ENCODE measurements at places on chromosomes 5 and 9. TPM values are rescaled to one million over a fixed set of nuclear protein-coding genes. Genes with fewer than 3 reads are reported as not detected.

GRCh38 chr5:102999191-102999590 lies 120.7 kb downstream of the GIN1 start:
- no peaks in the 10 kb centered on the region for H3K4me1 ChIP-seq
- no peaks in the 10 kb centered on the region for H3K27me3 ChIP-seq
- H3K4me3 ChIP-seq: no peak overlapping the region
- H3K27ac ChIP-seq: no peak overlapping the region
- peaks cover 3% of the 10 kb centered on the region for H3K36me3 ChIP-seq

DNA sequence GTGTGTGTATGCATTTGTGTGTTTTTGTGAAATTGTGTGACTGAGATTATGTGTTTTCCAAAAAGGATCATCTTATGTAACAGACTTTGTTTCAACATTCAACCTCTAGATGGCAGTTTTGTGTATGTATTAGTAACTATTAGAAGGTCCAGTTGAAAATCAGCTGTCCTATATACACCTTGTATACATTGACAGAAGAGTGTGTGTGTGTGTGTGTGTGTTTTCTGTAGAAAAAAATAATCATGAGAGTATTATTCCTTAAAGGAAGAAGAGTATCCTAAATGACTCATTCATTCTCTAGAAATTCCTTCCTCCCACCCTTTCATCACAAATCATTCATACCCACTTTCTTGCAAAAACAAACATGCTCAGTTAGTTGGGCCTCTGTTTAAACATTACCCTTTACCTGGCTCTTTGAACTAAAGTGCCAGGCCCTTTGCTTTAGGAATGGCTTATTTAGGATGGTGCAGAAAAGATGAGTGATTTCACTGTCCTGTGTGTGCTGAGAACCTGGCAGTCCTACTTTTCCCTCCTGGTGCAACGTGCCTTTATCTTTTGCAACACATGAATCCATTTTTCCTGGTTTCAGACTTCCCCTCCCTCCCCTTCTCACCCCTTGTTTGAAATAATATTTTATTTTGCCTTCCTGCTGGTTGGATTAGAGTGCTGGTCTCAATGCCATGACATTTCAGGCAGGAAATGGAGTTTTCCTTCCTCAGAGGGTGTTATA lies 152.2 kb downstream of the ARHGAP26 start:
- H3K27ac ChIP-seq: no peak overlapping the region
- peaks cover 4% of the 10 kb centered on the region for H3K36me3 ChIP-seq
- H3K4me1 ChIP-seq: peaks cover 20% of the 10 kb centered on the region
- H3K27me3 ChIP-seq: no peaks in the 10 kb centered on the region
- H3K4me3 ChIP-seq: no peak overlapping the region
- DNase-seq: peak; percentile 56

DNA sequence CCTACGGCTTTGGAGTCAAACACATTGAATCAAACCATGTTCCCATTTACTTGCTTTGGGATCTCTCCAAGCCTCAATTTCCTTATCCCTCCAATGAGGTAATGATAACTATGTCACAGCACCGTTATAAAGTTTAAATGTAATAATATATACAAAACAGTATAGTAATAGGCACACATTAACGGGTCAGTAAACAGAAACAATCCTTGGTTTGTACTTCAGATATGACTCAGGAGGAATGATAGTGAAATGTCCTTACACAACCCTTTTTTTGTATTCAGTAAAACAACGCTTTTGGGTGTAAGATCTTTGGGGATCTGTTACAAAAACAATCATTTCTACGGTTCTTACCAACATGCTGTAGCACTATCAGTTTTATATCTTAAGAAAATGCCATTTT lies 178.5 kb upstream of the GNA14 start:
- H3K4me1 ChIP-seq: peaks cover 13% of the 10 kb centered on the region
- no peak for DNase-seq
- no peaks in the 10 kb centered on the region for H3K27me3 ChIP-seq
- H3K36me3 ChIP-seq: no peaks in the 10 kb centered on the region

DNA sequence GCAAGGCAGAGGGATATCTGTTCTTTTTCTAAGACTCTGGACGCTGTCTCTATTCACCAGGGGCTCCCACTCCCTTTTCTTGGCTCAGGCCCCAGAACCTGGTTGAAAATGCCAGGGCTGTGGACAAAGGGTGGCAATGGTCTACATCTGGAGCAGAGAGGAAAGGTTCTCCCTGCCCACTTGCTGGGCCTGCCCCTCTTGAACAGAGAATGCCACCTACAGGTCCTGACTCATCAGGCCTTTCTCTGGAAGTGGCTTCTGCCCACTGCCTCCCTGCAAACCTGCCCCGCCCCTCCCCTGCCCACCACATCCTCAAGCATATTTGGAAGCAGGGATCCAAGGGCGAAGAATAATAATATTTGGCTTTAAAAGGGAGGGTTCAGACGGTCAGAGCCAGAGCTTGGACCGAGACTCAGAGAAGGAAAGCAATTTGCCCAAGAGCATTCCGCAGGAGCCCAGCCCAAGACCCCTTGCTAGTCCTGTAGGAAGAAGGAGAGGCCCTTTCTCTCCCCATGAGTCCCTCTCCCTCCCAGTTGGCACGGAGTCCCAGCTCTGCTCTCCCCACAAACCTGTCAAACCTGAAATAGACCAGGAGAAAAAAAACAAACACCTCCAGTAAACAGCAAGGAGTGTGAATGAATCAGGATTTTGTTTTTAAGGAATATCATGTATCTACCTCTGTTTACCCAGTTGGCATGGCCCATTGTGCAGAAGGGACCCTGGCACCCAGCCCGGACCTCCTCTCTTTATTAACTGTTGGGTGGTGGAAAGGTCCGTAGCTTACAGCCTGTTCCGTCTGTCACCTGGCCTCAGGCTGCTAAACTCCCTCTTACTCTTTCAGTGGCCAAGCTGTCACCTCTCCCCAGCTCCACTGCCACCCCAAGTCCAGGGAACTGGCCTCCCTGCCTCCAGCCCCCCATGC lies 37.7 kb upstream of the STXBP1 start:
- DNase-seq: peak; percentile 84
- peaks cover 70% of the 10 kb centered on the region for H3K4me1 ChIP-seq
- no peak overlapping the region for H3K4me3 ChIP-seq

- H3K4me3 ChIP-seq: no peak overlapping the region
- H3K27ac ChIP-seq: no peak overlapping the region
- peaks cover 10% of the 10 kb centered on the region for H3K4me1 ChIP-seq
- no peaks in the 10 kb centered on the region for H3K27me3 ChIP-seq
- peaks cover 14% of the 10 kb centered on the region for H3K36me3 ChIP-seq
- no peak for DNase-seq
These were observed 1.8 kb downstream of the SCAMP1 start for GRCh38 chr5:78362220-78362619.

DNA sequence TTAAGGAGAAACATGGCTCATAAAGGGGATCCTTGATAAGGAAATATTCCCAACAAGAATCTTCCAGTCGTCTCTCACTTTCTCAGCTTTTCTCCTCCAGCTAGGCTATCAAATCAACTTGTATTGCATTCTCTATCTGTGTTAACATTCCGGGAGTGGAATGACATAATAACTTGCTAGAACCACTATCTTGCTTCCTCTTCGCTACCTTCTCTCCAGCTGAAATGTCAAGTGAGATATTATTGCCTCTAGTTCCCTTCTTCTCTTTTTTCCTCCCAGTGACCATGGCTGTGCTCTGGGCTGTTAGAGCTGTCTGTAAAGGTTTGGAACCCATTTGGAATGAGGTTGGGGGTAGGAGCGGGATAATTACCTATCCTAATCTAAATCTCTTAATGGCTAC lies 1329.5 kb upstream of the WWC1 start:
- DNase-seq: no peak
- no peaks in the 10 kb centered on the region for H3K4me1 ChIP-seq
- H3K27me3 ChIP-seq: no peaks in the 10 kb centered on the region
- no peak overlapping the region for H3K27ac ChIP-seq

DNA sequence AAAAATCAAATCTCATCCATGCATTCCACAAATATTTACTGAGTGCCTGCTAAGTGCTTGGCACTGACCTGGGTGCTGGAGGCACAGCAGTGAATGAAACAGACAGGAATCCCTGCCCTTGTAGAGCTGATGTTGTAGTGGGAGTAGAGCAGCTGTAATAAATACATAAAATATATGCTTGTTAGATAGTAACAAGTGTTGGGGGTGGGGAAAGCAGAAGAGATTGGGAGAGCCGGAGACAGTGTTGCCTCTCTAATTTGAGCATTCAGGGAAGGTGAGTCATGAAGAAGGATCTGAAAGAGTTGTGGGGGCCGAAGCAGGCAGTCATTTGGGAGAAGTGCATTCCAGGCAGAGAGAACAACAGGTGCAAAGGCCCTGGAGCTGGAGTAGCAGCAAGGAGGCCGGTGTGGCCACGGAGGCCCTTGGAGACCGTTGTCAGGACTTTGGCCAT lies 97.9 kb downstream of the ZNF618 start:
- H3K4me1 ChIP-seq: no peaks in the 10 kb centered on the region
- no peak overlapping the region for H3K27ac ChIP-seq
- no peak for DNase-seq
- 0 out of 2 replicates have a peak, but pooled peaks cover 2% of the 10 kb centered on the region for H3K36me3 ChIP-seq
- no peaks in the 10 kb centered on the region for H3K27me3 ChIP-seq
- H3K4me3 ChIP-seq: no peak overlapping the region

DNA sequence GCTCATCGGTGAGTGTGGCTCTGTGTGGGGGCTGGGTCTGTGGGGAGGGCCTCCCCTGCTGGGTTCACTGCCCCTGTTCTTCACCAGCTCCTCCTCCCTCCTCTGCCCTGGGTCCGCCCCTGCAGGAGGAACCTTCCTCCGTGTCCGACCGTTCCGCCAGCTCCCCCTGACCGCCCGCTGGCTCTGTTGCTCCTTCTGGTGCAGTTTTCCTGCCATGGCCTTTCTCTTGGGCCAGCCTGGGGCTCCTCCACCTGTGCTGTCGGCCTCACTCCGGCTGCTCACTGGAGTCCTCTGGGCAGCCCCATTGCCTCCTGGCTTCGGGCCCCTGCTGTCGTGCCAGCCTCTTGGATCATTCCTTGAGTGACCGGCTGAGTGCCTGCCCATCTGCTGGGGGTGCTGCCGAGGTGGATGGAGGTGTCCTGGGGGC lies 12.3 kb downstream of the RNU6ATAC start:
- H3K4me1 ChIP-seq: no peaks in the 10 kb centered on the region
- no peaks in the 10 kb centered on the region for H3K27me3 ChIP-seq
- H3K36me3 ChIP-seq: peaks cover 93% of the 10 kb centered on the region
- no peak for DNase-seq
- no peak overlapping the region for H3K27ac ChIP-seq

DNA sequence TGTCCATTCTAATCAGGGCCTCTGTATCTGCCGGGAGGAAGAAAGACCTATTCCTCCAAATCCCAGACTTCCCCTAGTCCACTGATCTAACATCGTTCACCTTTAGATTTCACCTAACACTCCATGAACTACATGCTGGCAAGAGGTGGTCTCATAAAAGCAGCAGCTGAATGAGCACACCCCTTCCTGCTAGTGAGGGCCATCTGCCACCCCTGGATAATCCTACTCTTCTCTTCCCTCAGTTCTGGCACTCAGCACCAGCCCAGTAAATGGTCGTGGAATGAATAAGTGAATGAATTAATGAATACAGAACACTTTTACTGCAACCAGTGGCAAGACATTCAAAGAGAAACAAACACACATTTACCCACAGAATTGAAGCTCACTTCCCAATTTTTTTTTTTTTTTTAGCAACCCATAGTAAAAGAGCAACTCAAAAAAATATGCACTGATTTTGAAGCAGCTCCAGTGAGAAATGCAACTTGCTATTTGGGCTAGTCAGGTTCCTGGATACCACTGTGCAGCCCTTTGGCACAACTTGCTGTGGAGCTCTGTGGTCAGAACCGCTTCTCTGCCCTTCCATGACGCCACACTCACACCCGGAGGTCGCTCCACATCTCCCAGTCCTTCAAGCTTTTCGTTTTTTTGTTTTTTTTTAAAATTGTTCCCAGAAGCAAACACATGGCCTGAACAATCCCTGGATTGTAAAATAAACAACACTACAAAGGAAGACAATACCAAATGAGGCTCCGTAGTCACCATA lies 6.2 kb downstream of the RNF183 start:
- DNase-seq: no peak
- peaks cover 21% of the 10 kb centered on the region for H3K36me3 ChIP-seq
- H3K27me3 ChIP-seq: no peaks in the 10 kb centered on the region
- H3K4me3 ChIP-seq: no peak overlapping the region
- peaks cover 12% of the 10 kb centered on the region for H3K4me1 ChIP-seq

- DNase-seq: no peak
- no peak overlapping the region for H3K4me3 ChIP-seq
- no peaks in the 10 kb centered on the region for H3K36me3 ChIP-seq
- H3K27me3 ChIP-seq: no peaks in the 10 kb centered on the region
These were observed 56.3 kb downstream of the INSYN2B start for GRCh38 chr5:169923988-169924387.

DNA sequence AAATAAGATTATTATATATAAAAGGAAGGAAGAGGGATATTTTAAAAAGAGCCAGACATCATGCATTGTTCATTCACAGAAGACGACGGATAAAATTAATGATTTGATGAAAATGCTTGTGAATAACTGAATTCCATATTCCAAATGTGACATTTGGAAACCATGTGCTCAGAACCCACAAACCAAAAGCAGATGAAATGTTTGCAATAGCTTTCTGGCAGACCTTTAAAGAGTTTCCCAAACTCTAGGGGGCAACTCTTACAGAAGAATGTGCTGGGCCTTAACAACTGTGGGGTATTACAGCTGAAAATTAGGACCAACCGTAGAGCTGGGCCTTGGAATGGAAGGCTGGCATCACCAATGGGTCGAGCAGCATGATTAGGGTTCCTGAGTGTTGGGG lies 471.0 kb downstream of the EFNA5 start:
- H3K27me3 ChIP-seq: no peaks in the 10 kb centered on the region
- H3K36me3 ChIP-seq: no peaks in the 10 kb centered on the region
- no peak overlapping the region for H3K4me3 ChIP-seq
- no peaks in the 10 kb centered on the region for H3K4me1 ChIP-seq

- DNase-seq: no peak
- peaks cover 14% of the 10 kb centered on the region for H3K36me3 ChIP-seq
- H3K27ac ChIP-seq: no peak overlapping the region
- no peak overlapping the region for H3K4me3 ChIP-seq
These were observed 6.4 kb upstream of the ST6GALNAC6 start for GRCh38 chr9:127905788-127906191.

DNA sequence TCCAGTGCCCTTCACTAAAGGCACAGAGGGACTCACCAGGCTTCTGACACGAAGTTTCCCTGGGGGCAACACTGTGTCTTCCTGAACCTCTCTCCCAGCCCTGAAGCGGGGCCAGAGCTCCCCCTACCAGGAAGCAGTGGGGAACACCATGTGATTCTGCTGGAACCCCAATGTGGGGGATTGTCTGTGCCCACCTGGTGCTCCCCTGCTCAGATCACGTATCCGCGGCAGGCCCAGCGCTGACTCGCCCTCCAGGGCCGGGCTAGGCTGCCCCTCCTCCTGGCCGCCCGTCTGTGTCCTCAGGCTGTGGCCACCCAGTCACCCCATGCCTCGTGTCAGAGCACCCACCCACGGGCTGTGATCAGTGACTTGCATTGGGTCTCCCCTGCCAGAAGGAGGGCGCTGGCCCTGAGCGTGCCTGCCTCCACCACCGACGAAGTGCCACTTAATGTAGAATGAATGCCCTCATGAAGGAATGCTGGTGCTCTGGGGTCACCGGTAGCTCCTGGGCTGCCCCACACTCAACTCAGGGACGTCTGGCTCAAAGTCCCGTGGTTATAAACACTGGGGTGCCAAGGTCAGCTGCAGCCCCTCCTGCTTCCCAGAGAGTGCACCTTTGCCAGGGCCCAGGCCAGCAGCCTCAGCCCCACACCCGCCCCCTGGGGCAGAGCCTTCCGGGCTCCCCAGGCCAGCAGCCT lies 22.1 kb downstream of the SARDH start:
- H3K27ac ChIP-seq: peak overlapping the region; percentile 98
- H3K4me1 ChIP-seq: peaks cover 62% of the 10 kb centered on the region
- peak; percentile 89 for DNase-seq
- H3K27me3 ChIP-seq: no peaks in the 10 kb centered on the region
- peak overlapping the region; percentile 36 for H3K4me3 ChIP-seq
- peaks cover 23% of the 10 kb centered on the region for H3K36me3 ChIP-seq

- H3K4me1 ChIP-seq: peaks cover 39% of the 10 kb centered on the region
These were observed 26.1 kb upstream of the CSF1R start for GRCh38 chr5:150112201-150113046.

TNFSF8 gene
- total RNA-seq: not detected

LHX6 gene
- 6.4 TPM for total RNA-seq

DENND1A gene
- total RNA-seq: 6.0 TPM
